ENCODE measurements at places on chromosomes 5 and 9.

DNA sequence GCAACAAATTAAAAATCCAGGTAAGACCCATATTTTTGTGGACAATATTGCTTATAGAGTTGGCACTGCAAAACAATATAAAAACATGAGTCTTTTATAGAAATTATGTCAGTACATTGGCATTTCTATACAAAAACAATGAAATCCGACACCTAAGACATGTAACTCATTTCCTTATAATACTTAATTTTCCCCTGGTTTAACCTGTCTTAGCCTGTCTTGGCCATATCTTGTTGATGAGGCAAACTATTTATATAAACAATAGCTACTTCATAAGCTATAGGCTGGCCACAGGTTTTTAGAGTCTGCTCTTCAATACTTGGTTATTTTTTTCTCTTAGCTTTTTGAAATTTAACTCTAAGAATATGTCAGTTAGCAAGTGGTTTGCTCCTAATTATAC is 44.7 kb upstream of the IZUMO3 start:
- no peak for DNase-seq

- peak; percentile 40 for DNase-seq
These were observed 40.1 kb downstream of the SLC1A1 start for GRCh38 chr9:4530375-4530774.

DNA sequence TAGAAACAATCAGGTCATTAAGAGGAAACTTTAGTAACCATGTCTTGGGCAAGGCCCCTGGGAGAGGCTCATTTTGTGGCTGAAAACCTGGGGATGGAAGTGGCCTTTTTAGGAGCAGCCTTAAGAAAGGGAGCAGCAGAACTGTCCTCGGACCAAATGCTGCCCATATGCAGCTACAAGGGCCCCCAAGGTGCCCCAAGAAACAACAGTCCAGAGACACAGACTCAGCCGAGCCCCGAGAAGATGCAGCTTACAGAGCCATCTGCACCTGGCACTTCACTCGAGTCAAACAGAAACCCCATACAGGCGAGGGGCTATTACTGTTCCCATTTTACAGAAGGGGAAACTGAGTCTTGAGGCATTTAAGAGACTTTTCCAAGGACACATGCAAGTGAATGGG is 58.0 kb downstream of the COL23A1 start:
- DNase-seq, result no peak

DNA sequence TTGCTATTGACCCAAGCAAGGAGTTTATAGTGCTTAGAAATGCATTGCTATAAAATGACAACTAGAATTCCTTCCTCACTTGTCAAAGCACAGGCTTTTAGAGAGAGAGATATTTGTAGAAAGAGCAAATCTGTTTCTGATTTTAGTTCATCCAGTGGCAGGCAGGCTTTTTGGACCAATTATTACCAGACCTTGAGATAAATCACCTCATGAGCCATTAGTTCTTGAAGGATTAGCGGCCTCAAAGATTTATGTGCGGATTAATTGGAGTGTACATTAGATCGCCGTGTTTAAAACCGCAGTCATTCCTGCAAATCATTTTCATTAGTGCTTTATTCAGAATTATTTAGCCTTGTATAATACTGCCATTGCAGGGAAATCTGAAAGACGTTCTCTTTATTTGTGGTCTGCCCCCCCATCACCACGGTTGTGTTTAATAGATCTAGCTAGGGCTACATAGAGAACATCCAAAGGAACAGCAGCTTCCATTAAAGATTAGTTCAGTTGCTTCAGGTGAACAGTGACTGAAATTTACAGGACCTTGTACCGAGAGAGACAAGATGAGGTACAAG is 28.8 kb upstream of the TJP2 start:
- peak; percentile 71 for DNase-seq

DNA sequence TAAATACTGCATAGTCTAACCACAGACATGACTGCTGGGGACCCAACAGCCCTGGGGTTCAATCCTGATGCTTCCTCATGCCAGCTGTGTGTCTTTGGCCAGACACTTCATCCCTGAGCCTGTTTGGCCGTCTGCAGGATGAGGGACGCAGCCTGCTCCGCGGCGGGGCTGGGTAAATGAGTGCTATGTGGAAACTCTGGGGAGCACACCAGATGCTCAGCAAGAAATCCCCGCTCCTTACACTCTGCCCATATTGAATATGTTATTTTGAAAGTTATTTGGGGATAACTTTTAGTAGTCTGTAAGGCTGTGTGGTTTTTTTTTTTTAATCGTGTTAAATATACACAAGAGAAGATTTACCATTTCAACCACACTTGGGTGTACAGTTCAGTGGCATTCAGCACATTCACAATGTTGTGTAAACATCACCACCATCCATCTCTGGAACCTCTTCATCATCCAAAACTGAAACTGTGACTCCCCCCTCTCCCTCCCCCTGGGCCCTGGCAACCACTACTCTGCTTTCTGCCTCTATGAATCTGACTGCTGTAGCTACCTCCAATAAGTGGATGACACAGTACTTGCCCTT is 42.7 kb downstream of the SH3PXD2B start:
- DNase-seq, result peak; percentile 32

All from AG08395 (cell line).